ENCODE measurements at places on chromosomes 11 and 22.
A peak's percentile ranks its signal among the peaks of the same experiment; 100 is the strongest.

DNA sequence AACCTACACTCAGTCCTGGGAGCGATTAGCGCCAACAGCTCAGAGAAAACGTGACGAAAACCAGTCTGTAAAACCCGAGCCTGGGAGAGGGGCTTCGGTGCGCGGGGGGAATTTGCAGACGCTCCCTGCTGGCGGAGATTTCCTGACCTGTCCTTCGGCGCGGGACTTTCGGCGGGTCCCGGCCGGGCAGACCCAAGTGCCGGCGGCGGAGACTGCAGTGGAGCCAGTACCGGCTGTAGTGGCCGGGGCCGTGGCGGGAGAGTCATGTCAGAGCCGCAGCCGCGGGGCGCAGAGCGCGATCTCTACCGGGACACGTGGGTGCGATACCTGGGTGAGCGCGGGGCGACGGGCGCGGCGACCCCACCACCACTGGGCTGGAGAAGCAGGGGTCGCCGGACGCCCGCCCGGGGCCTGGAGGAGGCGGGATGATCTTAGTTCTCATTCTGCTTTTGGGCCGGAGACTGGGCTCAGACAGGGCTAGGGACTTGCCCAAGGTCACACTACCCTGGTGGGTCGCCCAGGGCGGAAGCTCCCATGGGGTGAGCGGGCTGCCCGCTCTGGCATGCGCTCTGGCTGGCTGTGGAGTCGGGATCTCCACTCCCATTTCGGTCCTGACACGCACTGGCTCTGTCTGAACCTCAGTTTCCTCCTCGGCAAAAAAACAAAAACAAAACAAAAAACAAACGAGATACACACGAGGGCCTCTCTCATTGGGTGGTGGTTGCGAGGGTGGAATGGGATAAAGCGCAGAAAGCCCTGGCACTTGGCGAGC lies at the start of gene MTFP1:
Gene MTFP1, plus strand, starts transcription at position 153 of the 772 bp plus-strand sequence. Its CDS starts 112 bp downstream, at position 265.
- DNase-seq, result peak; percentile 64

DNA sequence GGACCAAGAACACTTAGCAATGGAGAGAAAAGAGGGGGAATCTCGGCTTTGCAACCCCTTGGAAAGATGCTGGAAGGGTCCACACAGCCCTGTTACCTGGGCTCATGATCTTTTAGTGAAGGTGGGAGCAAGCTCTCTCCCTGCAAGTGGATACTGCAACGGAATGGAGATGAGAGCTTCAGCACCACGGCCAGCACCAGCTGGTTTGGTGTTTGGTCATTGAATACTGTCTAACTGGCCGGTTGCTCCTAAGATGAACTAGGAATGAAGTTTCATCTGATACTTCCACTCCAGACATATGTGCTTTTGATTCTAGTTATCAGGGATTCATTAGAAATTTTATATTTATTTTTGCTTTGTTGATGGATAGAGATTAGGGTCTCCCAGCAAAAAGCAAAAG lies 16.3 kb downstream of the HTR3A start:
- no peak for DNase-seq

GRCh38 chr11:36617543-36618362 lies 19.7 kb upstream of the RAG2 start:
- no peak for DNase-seq

DNA sequence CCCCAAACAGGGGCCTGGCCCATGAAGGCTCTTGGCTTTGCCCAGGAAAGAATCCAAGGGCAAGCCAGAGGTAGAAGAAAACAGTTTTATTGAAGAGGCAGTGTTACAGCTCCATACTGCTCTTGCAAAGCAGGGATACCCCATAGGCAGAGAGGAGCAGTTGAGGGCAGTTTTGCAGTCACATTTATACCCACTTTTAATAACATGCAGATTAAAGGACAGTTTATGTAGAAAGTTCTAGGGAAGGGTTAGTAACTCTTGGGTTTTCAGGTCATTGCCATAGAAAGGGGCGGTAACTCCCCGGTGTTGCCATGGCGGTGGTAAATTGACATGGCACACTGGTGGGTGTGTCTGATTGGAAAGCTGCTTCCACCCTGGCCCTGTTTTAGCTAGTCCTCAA lies 80.5 kb upstream of the GNAZ start:
- DNase-seq, result no peak

DNA sequence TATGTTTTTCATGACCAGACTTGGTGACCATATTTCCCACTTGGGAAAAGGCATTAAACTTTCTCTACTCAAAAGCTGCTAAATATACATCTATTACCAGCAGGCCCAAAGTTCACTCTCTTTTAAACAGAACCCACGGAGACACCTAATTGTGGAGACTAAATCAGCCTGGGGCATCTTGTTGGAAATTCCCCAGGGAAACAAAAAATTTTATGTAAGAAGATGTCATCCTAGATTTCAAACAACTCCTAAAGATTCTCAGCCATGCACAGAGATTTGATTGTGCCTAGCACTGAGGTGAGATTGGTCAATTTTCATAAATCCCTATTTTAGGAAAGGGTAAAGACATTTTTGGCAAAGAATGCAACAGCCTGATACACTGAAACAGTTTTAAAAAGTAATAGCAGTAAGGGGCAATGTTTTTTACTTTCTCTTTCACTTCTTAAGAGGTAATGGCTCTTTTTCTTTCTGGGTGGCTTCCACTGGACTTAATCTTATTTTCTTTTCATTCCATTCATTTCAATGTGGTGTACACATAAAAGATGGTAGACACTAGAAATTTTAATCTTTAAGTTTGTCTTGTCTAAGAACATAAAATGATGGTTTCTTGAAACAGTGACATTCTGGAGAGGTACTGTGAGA lies 9.6 kb downstream of the OR52N2 start:
- DNase-seq, result no peak

DNA sequence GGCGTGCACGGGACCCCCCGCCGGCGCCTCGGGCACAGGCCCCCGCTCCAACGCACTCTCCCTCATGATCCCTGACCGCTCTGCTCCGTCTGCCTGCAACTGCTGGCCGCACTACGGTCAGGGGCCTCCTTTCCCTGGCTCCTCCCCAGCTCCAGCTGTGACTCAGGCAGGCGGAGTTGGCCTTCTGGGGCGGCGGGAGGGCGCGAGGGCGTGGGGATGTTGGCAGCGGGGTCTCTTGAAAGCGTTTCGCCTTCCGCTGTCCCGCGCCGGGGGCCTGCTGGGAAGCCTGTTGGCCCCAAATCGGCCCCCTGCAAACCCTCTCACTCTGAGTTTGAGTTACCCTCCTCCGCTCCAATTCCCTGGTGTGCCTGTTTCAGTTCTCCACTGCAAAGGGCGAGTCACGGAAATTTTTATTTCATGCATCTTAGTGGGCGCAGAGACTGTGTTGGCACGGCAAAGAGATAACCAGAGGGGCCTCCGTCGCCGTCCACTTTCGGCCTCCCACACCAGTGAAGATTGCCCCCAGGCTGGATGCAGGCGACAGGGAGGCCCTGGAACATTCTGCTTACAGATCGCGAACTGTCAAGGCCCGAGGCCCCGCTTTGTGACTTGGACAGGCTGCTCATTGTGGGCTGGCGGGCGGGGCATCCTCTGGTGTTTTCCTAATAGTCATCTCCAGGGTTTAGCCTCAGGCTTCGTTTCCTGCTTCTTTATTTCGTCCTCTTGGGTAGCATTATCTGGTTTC lies at the start of gene CAVIN3:
Gene CAVIN3, minus strand, starts transcription at position 91 of the 745 bp plus-strand sequence. Its CDS starts 25 bp downstream, at position 66.
- DNase-seq, result no peak

DNA sequence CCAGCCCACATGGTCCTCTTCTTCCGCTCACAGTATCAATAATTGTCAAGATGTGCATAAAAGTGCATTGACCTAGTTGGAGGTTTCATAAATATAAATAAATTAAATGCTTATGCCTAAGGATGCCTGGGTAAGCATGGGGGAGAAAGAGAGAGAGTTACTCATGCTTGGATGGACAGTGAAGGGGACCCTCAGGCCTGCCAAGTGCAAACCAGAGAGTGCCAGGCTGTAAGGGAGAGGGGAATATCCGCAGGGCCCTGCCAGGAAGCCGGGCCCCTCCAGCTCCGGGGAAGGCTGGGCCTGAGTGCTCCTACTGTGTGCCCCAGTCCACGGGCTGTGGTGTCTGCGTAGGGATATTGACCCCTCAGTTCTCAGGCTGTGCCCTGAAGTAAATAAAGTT lies 214.6 kb downstream of the DSCAML1 start:
- DNase-seq, result no peak

GRCh38 chr22:26527574-26528465 lies 15.5 kb upstream of the TFIP11 start:
- no peak for DNase-seq

DNA sequence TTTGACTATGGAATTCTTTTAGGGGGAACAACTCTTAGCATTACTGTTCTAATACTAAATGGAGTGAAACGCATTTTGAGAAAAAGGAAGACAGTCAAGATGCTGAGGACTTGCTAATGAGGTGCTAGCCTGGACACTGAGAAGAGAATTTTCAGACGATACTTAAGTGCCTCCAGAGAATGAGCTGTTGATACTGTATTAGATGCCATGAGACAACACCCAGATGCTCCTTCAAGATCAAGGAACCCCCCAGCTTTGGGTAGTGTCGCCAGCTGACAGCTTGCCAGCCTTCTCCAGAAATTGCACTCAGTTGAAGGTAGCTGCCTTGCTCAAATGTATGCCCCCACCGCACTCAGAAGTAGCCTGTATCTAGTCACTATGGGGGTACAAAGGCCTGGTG lies 52.5 kb upstream of the SLC36A4 start:
- no peak for DNase-seq

GRCh38 chr22:47601666-47602065 lies 839.2 kb downstream of the TBC1D22A start:
- DNase-seq, result no peak

- no peak for DNase-seq
Measured at GRCh38 chr11:31872076-31872443, 60.9 kb upstream of the PAX6 start.

DNA sequence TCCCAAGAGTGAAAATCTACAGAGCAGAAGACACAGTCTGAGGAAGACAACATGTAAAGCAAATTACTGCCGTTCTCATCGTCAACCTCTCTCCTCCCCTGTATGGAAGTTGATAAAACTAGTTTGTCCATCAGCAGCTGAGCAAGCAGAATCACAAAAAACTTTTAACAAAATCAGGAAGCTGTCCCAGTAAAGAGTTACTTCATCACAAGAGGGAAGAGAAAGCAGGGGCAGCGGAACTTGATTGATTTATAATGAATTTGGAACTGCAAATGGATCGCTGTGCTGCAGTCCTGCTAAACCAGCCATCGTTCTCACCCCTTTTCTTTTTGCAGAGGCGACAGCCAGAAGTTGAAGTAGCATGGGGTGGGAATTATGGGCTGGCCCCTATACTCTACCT lies 13.7 kb upstream of the UCP3 start:
- DNase-seq, result no peak

DNA sequence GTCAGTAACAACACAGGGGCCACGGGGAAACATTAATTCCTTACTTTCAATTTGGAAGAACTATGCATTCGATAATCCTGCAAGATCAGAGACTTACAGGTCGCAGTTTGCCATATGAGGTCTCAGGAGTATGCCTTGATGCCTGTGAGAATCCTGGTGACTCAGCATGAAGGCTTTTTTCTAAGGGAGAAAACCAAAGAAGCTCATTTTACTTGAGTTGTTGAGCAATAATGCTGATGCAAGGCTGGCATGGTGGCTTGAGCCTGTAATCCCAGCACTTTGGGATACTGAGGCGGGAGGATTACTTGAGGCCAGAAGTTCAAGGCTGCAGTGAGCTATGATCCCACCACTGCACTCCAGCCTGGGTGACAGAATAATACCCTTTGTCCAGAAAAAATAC lies 26.6 kb downstream of the ATG16L2 start:
- no peak for DNase-seq

- DNase-seq, result no peak
Measured at GRCh38 chr11:19508165-19508564, 204.5 kb upstream of the NAV2 start.

- no peak for DNase-seq
Measured at GRCh38 chr11:20671856-20672546, 2.6 kb downstream of the NELL1 start.

- DNase-seq, result no peak
Measured at GRCh38 chr22:44075670-44076069, 51.6 kb downstream of the PARVB start.

- no peak for DNase-seq
Measured at GRCh38 chr11:86183694-86184093, 60.9 kb upstream of the EED start.

- DNase-seq, result no peak
Measured at GRCh38 chr22:49284056-49284784, 543.5 kb downstream of the BRD1 start.

DNA sequence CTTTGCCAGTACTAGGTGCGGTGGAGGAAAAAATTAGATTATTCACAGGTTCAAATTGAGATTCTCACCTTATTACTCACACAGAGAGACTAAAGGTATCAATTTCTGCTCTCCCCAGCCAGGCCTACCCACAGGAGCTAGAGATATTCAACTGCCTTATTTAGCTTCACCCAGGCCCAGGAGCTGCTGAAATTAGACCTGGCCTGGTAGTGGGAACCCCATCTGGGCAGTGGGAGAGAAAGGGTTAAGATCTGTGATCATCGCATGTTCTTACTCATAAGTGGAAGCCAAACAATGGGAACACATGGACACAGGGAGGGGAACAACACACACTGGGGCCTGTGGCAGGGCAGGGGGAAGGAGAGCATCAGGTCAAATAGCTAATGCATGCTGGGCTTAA lies 20.9 kb upstream of the MICAL2 start:
- DNase-seq, result no peak

GRCh38 chr11:32386770-32387377 lies 48.5 kb downstream of the WT1 start:
- DNase-seq, result no peak

- no peak for DNase-seq
Measured at GRCh38 chr11:30342736-30343166, 19.8 kb downstream of the ARL14EP start.

DNA sequence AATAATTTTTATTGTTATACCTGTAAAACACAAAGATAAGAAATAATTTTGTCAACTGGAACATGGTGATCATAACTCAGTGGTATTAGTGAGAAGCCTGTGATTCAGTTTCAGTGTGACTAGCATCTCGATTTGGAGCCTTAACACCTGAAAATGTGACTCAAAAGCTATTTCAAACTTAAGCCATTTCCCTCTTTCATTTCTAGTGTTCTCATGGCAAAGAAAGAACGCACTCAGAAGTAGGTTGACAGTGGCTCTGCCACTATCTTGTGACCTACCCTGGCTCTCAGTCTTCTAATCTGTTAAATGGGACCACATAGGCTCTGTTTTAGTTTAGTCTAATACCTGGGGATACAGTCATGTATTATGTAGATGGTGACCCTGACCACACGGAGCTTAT lies 62.7 kb downstream of the ISX start:
- DNase-seq, result no peak

DNA sequence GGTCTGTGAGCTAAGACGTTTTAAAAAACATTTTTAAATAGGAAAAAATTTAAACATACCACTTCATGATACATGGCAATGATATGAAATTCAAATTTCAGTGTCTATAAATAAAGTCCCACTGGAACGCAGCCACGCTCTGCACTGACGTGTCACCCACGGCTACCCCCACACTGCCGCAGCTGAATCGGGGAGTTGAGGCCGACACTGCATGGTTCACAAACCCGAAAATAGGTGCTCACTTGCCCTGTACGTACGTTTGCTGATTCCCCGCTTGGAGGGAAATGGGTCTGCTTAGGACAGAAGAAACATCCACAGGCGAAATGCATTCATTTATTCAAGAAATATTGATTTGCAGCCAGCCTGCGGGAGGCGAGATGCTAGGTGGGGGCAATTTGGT lies 1342.3 kb downstream of the TBC1D22A start:
- DNase-seq, result no peak

GRCh38 chr11:77183431-77183984 lies 55.5 kb downstream of the MYO7A start:
- no peak for DNase-seq

- DNase-seq, result no peak
Measured at GRCh38 chr11:57124917-57125316, 56.8 kb upstream of the LRRC55 start.

- DNase-seq, result no peak
Measured at GRCh38 chr11:109236188-109236587, 185.8 kb upstream of the C11orf87 start.

Measured in CD8-positive, alpha-beta memory T cell (primary cell).